ENCODE measurements at places on chromosomes 12 and 14. TPM values are rescaled to one million over a fixed set of nuclear protein-coding genes. Genes with fewer than 3 reads are reported as not detected.

The UNC79 gene
- total RNA-seq = 0.21 TPM

The COQ6 gene
- 42.3 TPM for total RNA-seq

The CIT gene
- total RNA-seq = 22.0 TPM

The DNAJC22 gene
- total RNA-seq = not detected

GRCh38 chr12:116990971-116991966 lies 80.5 kb downstream of the FBXW8 start:
- DNase-seq = no peak
- H3K27ac ChIP-seq = no peak overlapping the region
- no peaks in the 10 kb centered on the region for H3K27me3 ChIP-seq
- peaks cover 8% of the 10 kb centered on the region for H3K36me3 ChIP-seq
- no peaks in the 10 kb centered on the region for H3K4me1 ChIP-seq

- H3K27ac ChIP-seq = no peak overlapping the region
- H3K4me3 ChIP-seq = no peak overlapping the region
- no peak for DNase-seq
- H3K27me3 ChIP-seq = no peaks in the 10 kb centered on the region
Measured at GRCh38 chr12:112325622-112326207, 56.5 kb downstream of the HECTD4 start.

GRCh38 chr12:14387219-14387871 lies 21.9 kb downstream of the ATF7IP start:
- no peak overlapping the region for H3K4me3 ChIP-seq
- no peaks in the 10 kb centered on the region for H3K27me3 ChIP-seq
- peak overlapping the region; percentile 32 for H3K27ac ChIP-seq
- no peaks in the 10 kb centered on the region for H3K36me3 ChIP-seq
- no peak for DNase-seq

DNA sequence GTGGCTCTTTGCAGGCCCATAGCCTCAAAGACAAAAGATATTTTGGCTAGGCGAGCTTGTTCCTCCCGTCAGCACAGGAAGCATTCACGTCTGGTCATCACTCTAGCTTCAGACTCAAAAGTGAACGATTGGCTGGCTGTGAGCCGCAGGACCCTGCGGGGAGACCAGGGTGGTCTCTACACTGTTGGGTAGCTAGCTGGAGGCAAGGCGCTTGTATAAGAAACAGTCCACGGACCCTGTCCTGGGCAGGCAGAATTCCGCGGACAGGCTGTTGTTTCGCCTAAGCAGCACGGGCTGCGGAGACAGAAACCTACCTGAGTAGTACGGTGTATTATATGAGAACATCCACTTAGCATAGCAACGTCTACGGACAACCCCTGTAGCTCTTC lies 29.6 kb downstream of the WBP11 start:
- H3K27ac ChIP-seq = peak overlapping the region; percentile 93
- DNase-seq = no peak
- H3K4me3 ChIP-seq = peak overlapping the region; percentile 90
- no peaks in the 10 kb centered on the region for H3K27me3 ChIP-seq

DNA sequence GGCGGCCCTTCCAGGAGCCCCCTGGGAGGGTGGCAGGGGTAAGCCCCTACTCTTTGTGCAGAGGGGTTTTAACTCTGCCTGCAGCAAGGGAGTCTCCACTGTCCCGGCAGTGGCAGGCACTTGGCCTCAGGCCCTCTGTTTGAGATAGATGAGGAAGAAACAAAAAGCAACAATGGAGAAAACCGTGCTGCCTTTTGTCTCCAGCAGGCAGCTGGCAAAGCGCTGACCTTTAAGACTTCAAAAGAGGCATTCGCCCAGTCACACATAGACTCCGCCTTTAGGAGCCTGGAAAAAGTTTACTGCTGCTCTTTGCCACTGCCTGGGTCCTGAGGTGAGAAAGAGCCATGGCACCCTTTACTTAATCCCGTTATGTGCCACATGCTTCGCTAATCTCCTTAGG lies 158.2 kb upstream of the NTF3 start:
- no peaks in the 10 kb centered on the region for H3K4me1 ChIP-seq
- H3K27ac ChIP-seq = no peak overlapping the region

- H3K27ac ChIP-seq = no peak overlapping the region
- H3K4me1 ChIP-seq = no peaks in the 10 kb centered on the region
- no peak for DNase-seq
- no peak overlapping the region for H3K4me3 ChIP-seq
- H3K36me3 ChIP-seq = no peaks in the 10 kb centered on the region
Measured at GRCh38 chr14:20551606-20552005, 9.2 kb downstream of the RNASE9 start.

DNA sequence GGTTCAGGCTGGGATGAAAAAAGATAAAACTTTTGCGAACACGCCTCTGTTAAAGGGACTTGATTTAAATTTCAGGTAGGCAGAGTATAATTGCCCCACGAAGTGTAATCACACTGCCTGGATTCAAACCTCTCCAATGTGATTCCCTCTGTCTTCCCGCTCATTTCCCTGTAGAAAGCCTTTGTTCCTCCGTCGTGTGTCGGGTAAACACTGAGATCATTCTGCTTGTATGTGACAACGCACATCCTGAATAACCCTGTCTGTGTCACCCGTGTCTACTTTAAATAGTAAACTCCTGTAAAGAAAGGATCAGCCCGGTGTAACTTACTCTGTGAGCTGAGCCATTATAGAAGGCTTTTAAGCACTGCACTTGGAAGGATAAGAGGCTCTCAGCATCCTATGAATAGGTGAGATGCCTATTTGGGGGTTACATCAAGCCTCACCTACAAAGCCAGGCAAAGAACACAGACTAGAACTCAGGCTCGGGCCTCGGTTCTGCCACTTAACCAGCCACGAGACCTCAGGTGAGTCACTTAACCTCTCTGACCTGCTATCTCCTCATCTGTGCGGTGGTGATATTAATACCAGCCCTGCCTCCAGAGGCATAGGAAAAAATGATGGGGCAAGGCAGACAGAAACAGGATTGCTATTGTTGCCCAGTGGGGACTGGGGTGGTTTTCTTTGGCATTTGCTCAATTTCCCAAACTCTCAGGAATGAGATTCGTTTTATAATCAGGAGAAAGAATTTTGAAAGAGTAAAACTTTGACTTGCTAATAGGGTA lies 74.2 kb downstream of the RBM19 start:
- H3K4me1 ChIP-seq = peaks cover 20% of the 10 kb centered on the region
- H3K36me3 ChIP-seq = peaks cover 16% of the 10 kb centered on the region
- no peak for DNase-seq
- H3K27me3 ChIP-seq = no peaks in the 10 kb centered on the region
- no peak overlapping the region for H3K27ac ChIP-seq
